ENCODE measurements at places on chromosomes 1 and 21.

DNA sequence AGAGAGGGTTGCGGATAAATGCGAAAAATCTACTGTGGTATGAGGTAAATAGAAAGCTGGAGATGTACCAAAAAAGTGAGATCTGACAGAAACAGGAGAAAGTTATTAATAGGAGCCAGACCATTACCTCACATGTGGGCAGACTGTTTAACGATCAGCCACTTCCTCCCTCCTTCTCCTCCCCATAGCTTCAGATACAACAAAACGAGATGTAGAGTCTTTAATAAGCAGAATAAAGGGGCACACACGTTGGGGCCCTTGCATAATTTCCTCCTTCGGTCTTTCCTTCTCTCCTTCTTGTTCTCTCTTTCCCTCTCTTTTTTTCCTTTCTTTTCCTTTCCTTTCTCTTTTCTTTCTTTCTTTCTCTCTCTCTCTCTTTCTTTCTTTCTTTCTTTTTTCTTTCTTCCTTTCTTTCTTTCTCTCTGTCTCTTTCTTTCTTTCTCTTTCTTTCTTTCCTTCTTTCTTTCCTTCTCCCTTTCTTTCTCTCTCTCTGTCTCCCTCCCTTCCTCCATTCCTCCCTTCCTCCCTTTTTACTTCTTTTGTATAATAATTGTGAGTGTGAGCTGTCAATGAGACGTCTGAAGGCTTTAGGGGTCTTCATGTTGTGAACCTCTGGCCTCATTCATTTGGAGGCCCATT, 242.1 kb downstream of the GRIK1 start:
- DNase-seq, result no peak

- DNase-seq, result no peak
Observed at GRCh38 chr1:100413035-100413434, 60.7 kb downstream of the CDC14A start.

DNA sequence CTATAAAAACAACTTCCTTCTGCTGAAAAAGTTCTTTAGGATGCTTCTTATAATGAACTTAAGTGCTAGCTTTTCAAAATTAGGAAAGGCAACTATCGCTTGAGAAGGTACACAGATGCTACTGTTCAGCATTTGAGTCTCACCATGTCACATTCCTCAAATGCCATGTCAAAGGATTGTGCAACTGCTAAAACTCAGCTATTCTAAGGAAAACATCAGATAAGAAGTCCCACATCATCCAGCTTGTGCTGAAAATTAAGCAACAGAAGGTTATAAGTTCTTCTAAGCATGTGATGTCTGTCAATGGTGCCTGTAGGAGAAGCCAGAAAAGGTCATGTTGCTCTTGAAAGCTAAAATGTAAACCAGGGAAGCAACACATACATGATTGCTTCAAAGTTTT, 36.5 kb downstream of the MCOLN2 start:
- DNase-seq, result peak; percentile 34

- no peak for DNase-seq
Observed at GRCh38 chr1:206682111-206682510, 2.6 kb upstream of the MAPKAPK2 start.

DNA sequence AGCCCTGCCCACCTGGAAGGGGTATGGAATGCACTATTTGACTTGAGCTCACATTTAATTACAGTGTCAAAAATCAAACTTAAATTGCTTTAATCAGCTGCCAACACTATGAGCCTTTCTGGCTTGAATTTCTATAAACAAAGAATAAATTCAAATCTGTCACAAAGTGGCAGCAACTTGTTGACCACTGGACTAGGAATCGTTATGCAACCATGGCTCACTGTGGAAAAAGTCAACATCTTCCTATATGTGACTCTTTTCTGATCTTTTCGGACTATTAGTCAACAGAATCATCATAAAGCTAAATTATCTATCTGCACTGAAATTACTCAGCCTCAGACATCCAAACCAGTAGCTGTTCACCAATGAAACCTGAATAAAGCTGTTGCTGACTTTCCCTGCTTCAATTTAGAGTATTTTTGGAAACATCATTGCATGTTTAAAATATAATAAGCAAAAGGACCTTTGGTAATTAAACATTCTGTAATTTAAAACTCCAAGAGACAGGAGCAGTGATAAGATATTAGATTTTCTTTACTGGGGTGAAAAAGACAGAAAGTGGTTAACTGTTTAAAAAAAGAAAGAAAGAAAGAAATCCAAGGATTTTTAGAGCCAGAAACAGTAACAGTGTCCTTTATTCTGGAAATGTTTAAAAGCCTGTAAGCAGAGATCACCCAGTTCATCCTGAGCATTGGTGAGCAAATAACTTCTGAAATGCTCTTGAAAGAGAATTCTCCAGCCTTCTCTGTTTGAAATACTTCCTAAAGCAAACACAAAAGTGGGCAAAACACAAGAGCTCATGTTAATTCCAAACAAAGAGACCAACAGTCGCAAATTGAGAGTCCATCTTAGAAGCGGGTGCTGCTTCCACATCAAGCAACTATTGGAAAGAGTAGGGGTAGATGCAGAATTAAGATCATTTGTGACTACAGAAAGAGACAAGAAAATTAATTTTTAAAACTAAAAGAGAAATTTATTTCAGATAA, 26.2 kb upstream of the ERG start:
- DNase-seq, result no peak
